ENCODE measurements at places on chromosomes 13 and 19. TPM values are rescaled to one million over a fixed set of nuclear protein-coding genes. Genes with fewer than 3 reads are reported as not detected.

DNA sequence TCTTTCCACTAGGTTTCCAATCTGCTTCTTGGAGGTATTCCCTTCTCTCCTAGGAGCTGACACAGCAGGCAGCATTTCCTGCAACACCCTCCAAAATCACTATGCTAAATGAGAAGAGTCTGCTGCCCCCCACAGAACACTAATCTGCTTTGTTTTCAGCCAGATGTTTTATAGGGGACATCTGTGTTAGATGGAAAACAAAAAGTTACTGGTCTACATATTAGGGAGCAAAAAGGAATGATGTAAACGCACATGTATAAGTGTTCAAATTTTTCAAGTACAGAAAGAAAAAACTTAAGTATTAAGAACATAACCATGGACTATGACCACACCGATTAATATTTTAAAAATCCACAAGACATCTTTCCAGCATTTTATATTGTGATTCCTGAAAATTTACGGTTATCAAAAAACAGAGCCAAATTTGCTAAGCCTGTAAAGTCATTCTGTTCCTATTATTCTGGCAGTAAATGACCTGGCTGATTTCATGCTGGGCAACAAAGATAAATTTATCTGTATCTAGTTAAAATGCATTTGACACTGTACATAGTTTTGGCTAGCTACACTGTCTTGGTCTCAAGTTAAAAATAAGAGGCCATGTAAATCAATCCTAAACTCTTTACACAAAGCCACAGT lies 63.3 kb downstream of the DCLK1 start:
- no peak for DNase-seq

Gene OSCAR
- 0.61 TPM for total RNA-seq

- DNase-seq: no peak
Measured at GRCh38 chr13:80012251-80012650, 328.7 kb downstream of the SPRY2 start.

- DNase-seq: no peak
Measured at GRCh38 chr13:80563439-80563838, 222.5 kb upstream of the SPRY2 start.

- DNase-seq: no peak
Measured at GRCh38 chr19:27660428-27660827, 1552.5 kb downstream of the UQCRFS1 start.

Gene USE1
- 21.3 TPM for total RNA-seq

DNA sequence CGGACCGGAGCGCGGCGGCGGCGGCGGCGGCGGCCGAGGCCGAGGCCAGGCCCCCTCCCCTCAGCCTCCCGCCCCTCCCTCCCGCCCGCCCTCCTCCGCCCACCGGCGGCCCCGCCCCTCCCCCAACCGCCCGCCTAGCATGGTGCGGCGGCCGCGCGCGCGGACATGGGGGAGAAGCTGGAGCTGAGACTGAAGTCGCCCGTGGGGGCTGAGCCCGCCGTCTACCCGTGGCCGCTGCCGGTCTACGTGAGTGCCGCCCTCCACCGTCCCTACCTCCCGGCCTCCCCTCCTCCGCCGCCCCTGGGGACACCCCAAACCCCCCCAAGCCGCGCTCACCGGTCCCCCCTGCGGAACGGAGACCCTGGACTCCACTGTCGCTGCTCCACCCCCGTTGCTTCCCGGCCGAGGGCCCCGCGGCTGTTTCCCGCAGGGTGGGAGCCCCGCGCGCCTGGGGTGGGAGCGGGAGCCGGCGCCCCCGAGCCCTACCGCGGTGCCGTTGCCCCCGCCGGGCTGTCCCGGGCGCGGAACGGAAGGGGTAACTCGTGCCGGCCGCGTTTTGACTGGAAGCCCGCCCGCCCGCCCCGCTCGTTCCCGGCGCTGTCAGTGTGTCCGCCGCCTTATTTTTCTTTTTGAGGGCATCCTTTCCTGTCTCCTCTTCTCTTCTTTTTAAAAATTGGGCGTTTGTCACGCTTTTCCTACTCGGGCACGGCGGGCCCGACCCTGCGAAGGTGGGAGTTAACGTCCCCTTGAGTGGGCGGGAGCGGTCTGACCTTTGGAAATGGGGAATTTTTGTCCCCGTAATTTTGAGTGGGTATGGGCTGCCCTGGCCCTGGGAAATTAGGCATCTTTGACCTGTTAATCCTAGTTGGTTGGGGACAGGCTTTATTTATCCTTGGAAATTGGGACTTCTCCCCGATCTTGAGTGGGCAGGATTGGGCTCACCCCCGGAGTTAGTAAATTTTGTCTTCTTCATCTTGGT lies 576 bp downstream of the DOT1L start:
- no peak for DNase-seq

Gene IRGC
- not detected for total RNA-seq

GRCh38 chr19:43984687-43985000 lies 656 bp downstream of the ZNF155 start:
- no peak for DNase-seq
